NCI-H774 (cell line): ENCODE measurements at places on chromosomes 11 and 22.

GRCh38 chr11:59598961-59599360 lies 16.6 kb downstream of the OSBP start:
- DNase-seq: no peak

- DNase-seq: no peak
These were observed 278.4 kb upstream of the PDGFD start for GRCh38 chr11:104442321-104442720.

DNA sequence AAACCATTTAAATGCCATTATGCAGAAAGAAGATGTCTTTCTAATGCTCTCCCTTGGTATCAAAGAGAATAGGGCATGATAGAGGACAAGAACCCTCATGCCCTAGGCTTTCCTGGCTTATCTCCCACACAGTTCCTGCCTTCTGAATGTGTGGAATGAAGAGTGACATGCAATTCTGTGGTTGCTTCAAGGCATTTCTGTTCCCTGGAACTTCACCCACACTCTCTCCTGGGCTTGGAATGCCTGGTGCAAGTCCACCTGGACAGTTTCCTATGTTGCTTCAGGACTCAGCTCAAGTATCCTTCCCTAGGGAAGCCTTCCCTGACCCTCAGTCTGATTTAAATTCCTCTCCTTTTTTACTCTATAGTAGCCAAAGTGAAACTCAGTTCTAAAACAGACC lies 53.8 kb upstream of the DRD2 start:
- DNase-seq: no peak

DNA sequence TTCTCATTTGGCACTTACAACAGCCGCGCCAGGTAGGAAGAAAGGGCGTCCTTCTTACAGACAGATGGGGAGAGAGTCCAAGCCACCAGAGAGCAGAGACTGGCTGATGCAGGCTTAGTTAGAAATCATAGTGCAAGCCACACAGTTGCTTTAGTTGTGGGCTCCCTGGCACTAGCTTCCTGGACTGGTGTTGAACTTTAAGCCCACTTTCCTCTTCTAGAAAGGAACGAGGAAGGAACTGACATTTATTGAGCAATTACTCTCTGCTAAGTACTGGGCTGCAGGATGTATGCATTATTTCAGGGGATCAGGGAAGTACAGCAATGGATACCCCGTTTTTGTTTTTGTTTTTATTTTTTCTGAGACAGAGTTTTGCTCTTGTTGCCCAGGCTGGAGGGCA lies 3.0 kb downstream of the BACE1 start:
- DNase-seq: no peak

GRCh38 chr11:11391796-11392463 lies 38.9 kb upstream of the CSNK2A3 start:
- DNase-seq: no peak

DNA sequence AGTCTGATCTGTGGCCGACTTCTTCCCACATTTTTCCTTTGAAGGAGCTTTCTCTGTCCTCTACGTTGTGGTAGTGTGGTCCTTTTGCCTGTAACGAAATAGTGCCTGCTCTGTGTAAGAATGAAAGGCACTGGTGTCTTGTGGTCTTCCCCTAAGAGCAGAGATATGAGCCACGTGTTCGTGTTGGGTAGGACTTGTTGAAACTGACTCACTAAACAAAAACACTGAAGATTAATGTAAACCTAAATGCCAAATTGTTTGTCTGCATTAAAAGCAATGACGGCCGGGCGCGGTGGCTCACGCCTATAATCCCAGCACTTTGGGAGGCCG lies 10.1 kb upstream of the RPS3 start:
- DNase-seq: no peak

- no peak for DNase-seq
These were observed 175.1 kb downstream of the FAT3 start for GRCh38 chr11:92399705-92400104.

GRCh38 chr11:130209954-130210854 lies 50.6 kb downstream of the ST14 start:
- no peak for DNase-seq

GRCh38 chr11:134529212-134530096 lies 117.4 kb upstream of the B3GAT1 start:
- DNase-seq: no peak

- DNase-seq: no peak
These were observed 89.6 kb downstream of the UBASH3B start for GRCh38 chr11:122745111-122745510.

DNA sequence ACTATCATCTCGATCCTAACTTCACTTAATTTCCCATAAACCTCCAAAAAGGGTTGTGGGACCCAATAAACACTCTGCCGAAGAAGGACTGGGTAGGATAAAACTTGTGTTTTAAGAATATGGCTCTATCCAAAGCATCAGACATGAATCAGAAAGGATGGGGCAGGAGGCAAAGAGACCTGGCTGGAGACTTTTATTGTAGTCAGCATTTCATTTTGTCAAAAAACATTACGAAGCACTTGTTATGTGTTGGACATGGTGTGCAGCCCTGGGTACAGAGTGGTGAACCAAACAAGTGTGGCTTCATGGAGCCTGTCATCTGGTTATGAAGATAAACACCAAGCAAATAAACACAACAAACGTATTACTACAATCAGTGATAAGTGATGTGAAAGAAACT lies 17.3 kb downstream of the IL10RA start:
- no peak for DNase-seq

- no peak for DNase-seq
These were observed 133.8 kb downstream of the JRKL start for GRCh38 chr11:96523656-96524055.

- DNase-seq: no peak
These were observed 157.1 kb downstream of the DYNC2H1 start for GRCh38 chr11:103266167-103266831.

DNA sequence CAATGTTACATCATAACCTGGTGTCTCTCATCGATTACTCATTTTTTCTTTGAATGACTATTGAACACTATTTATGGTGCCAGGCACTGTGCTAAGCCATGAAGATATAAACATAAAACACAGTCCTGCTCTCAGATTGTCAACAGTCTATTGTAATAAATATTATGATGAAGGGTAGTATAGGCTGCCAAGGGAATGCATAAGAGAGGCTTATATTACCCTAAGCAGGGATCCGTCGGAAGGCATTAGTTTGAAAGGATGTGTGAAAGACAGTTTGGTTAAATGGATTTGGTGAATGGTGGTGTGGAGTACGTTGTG lies 7.2 kb upstream of the CCDC90B start:
- DNase-seq: no peak

GRCh38 chr11:96061069-96061468 lies 137.2 kb upstream of the MTMR2 start:
- DNase-seq: no peak
